ENCODE measurements at places on chromosomes 7 and 10.

DNA sequence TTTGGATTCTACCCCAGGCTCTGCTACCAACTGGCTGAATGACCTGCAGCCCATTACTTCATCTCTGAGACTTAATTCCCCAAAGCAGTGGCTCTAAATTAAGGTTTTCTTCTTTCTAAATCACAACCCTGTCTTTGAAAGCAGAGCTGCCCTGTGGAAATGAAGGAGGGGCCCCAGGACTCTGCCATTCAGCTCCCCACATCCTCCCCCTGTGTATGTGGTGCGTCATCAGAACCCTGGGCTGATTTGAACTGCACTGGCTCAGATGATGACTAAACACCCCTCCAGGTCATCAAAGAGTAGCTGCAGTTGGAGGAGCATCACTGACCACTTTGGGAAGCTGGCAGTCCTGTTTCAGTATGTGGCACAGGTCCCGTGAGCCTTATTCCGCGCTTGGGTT is 46.6 kb downstream of the BPGM start:
- no peak for DNase-seq

- no peak for DNase-seq
Observed at GRCh38 chr7:84821671-84822534, 365.0 kb downstream of the SEMA3D start.

DNA sequence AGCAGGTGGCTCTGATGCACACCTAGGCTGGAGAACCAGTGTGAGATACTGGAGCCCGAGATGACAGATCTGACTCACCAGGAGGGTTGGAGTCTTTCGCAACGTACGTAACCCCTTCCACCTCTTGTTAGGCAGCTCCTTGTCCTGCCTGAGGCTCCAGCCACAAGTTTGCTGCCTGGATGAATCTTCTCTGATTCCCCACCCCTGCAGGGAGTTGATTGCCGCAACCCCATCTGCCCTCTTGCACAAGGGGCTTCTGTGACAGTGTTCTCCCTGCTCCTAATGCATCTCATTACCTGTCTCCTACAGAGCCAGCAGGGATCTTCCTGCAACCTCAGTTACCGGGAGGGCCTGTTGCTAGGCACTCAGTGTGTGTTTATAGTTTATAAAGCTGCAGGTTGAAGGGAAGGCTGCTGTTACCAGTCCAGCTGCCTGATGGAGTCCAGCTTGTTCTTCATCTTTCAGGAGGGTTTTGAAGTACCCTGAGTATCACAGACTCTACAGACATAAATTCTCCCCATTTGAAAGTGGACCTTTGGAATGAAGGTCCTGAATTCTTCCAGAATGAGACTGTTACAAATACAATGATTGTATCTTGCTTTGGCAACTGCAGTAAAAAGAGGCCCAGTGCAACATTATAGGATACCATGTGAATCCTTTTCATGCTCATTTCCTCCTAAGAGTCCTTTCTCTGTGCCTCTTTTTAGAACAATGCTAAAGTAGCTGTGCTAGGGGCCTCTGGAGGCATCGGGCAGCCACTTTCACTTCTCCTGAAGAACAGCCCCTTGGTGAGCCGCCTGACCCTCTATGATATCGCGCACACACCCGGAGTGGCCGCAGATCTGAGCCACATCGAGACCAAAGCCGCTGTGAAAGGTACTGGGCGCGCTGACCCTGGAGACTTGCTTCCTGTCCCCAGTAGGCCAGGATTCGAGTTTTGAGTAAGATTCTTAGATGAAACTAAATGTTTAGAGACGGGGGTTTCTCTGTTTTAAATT is 6.5 kb downstream of the MDH2 start:
- DNase-seq, result no peak

DNA sequence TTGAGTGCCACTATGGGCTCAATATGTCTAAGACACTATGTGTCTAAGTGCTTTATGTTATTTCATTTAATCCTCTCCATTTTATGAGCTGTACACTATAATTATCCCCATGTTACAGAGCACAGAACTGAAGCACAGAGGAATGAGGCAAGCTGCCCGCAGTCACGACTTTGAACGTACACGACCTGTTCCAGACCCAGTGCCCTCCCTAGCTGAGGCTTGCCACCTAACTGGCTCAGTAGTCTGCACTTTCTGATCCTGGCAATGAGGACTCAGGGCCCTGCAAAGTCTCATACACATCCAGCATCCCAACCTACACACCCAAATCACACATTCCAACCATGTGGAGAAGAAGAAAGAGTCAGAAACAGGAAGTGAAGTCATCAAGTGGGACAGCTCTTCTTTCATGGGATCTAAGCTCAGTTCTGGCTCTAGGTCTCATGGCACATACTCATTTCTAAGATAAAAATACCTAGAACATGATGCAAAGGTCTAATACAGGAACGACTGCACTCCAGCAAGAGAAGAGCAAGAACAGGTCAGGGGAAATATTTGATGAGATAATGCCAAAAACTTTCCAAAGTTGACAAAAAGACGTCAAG is 42.4 kb upstream of the DDC start:
- DNase-seq, result no peak

GRCh38 chr10:112899391-112900065 is 50.5 kb upstream of the TCF7L2 start:
- DNase-seq, result no peak

DNA sequence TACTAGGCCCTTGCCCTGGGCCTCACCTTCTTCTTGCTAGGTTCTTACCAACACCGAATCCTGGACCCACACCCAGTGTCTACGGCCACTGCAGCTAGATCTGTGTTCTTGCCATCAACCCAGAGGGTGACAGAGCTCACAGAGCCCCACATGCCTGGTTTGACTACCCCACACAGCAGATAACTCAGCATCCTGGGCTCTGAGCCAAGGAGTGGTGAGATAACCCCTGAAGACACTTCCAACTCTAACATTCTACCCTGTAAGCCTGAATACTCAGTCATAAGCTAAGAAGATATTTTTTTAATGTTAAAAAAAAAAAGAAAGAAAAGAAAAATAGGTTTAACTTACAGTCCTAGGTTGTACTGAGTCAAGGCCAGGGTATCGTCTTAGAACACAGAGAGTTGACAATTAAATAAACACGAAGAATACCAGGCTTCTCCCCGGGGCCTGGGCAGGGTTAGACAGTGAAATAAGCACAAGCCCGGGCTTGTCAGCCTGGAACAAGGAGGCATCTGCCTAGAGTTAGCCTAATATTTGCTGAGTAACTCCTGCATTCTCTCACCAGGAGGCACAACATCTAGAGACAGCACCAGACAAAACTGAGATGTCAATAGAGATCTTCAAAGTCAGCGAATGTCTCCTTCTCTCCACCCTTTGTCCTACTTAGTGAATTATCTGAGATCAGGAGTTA is 556.5 kb upstream of the LRRN3 start:
- DNase-seq, result no peak

DNA sequence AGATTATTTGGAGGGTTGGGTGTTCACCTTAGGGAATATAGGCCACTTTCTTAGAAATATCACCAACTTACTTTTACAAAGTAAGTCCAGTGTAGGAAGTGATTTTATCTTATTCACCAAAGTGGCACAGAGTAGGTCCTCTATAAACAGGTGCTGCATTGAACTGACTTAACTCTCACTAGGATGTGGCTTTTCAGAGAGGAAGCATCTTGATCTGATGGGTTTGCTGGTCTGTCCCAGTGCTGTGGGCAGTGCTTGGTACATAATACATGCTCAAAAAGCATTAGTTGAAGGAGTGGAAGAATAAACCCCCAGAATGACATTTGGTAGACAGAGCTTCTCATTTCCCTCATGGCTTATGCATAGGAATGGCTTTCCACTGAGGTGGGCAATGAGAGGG is 334.7 kb downstream of the LRMDA start:
- no peak for DNase-seq

- DNase-seq, result no peak
Observed at GRCh38 chr7:122768827-122769226, 66.1 kb upstream of the RNF148 start.

DNA sequence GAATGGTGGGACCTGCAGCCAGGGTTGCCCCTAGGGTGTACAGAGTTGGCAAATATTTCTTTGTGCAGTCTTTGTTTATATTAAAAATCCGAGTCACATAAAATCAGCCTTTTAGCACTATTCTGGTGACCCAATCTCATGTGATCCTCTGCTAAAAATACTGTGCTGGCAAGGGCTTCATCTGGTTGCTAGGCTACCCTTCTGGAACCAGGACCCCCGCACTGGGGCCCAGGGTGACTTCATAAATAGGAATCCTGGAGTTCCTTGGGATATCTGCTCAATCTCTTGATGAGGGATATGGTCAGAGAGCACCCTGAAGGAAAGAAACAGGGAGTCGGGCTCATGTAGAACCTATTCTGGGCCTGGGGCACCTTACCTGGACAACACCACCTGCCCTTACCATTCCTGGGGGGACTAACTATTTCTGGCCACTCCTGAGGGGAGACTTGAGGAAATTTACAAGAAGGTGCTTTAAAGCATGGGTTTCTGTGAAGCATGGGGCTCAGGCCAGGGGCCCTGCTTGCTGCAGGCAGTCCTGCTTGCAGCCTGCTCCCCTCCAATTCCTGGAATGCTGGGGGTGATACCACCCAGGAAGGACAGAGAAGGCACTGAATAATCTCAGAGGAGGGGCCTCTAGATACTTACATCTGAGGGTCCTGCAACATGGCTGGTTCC is 44.7 kb downstream of the SH2D4B start:
- no peak for DNase-seq

GRCh38 chr10:7855205-7855604 is 36.9 kb downstream of the TAF3 start:
- peak; percentile 35 for DNase-seq

DNA sequence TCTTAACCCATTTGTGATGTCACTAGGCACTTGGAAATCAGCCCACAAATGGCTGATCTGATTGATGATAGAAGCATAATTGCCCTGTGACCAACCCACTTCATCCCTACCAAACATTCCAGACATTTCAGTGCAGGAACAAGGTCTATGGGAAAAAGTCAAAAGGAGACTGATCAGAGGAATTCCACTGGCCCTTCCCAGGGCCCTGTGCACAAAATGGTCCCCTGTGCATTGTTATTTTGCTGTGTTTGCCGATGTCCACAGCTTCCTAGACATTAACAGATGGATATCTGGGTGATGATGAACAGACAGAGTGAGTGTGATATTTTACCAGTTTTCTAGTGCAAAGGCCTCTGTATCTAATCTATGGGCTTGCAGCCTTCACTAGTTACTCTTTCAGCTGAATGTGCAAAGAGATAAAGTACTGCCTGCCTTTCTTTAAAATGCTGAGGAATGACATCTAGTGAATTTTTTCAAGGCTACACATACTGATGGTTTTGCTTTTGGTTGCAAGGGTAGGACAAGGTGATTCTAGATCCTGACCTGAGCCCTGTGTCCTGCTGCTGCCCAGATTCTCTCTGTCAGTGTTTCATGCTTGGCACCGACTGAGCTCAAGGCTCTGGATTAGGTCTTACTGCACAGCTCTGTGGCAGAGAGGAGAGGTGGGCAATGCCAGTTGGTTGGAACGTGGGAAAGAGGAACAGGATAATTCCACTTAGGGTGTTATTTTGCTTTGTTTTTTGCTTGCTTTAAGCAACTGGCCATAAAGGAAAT is 55.4 kb downstream of the CALD1 start:
- DNase-seq, result no peak

GRCh38 chr7:55546814-55547213 is 25.5 kb downstream of the VOPP1 start:
- DNase-seq, result peak; percentile 59

- no peak for DNase-seq
Observed at GRCh38 chr7:17301471-17302456, 3.3 kb downstream of the AHR start.

- DNase-seq, result no peak
Observed at GRCh38 chr7:4209966-4210365, 472.1 kb upstream of the FOXK1 start.

DNA sequence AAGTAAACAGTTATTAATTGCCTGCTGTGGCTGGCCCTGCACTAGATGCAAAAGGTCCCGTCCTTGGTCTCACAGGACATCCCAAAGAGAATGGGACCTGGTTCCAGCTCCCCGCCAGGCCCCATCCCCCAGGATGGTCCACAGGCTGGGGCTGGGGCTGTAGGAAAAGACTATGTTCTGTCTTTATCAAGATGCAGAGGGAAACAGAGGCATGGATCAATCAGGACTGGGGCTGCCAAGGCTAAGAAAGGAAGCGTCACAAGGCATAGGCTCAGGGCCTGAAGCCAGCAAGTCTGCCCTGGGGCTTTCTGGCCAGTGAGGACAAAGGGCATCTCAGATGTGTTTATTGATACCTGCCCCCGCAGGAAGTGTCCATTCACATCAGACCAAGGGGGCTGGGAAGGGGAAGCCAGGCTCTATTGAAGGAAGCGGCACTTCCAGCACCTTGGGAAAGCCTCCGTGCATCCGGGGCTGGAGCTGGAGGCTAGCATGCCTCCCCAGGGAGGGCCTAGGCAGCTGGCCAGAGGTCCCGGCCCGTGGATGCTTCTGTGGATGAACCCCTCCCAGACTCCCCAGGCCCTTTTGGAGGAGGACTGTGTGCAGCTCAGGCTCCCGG is 5.8 kb downstream of the VSIR start:
- DNase-seq, result no peak

- DNase-seq, result peak; percentile 84
Observed at GRCh38 chr7:127629268-127629854, 11.4 kb upstream of the PAX4 start.

GRCh38 chr10:111990734-111991133 is 192.8 kb downstream of the GPAM start:
- DNase-seq, result peak; percentile 26

DNA sequence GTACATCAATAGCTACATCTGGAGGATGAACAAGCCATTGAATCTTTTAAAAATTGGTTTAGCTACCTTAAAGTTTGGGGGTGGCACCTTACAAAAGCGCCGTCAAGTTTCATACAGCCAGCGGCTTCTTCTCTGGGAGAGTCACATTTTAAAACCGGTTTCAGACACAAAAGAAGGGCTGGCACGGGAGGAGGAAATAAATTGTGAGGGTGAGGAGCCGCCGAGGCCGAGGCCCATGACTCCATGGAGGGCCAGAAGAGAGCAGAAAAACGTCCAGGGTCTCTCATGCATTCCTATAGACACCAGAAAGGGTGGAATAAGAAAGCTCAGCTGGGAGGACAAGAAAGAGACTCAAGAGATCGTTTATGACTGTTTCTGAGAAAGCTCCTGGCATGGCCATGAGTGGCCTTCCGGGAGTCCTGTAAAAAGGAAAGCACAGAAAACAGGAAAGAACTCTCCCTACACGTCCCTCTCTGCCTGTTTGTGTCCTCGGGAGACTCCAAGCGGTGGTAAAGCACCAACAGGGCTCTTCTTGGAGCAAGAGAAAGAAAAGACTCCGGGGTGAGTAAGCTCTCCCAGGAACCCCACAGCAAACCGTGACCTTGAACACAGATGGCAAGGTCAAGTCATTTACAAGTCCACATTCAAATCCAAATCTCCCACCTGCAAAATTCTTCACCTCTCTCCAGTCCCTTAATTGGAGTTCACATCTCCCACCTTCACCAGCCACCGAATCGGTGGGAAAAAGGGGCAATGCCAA is 1.8 kb downstream of the FRAT2 start:
- no peak for DNase-seq
